ENCODE measurements at places on chromosomes 1 and 21. TPM values are rescaled to one million over a fixed set of nuclear protein-coding genes. Genes with fewer than 3 reads are reported as not detected.
A peak's percentile ranks its signal among the peaks of the same experiment; 100 is the strongest.

DNA sequence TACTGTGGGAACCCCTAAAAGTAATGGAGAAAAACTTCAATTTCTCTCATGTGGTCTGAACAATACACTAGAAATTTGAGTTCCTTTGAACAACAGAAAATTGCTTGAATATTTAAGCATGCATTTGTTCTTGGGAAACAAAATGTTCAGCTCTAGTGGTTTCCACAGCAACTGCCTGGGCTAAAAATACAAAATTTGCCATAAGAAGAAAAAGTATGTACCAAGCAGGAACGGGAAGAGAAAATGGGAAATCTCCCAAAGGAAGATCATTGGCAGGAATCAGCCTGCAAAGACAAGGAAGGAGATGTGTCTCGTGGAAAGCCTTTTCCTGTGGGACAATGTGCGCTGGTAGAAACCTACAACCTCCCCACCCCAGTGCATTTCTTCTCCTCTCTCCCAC lies 119.0 kb upstream of the DPT start:
- H3K36me3 ChIP-seq, result no peaks in the 10 kb centered on the region
- H3K4me3 ChIP-seq, result no peak overlapping the region
- no peak for DNase-seq
- no peaks in the 10 kb centered on the region for H3K27me3 ChIP-seq

DNA sequence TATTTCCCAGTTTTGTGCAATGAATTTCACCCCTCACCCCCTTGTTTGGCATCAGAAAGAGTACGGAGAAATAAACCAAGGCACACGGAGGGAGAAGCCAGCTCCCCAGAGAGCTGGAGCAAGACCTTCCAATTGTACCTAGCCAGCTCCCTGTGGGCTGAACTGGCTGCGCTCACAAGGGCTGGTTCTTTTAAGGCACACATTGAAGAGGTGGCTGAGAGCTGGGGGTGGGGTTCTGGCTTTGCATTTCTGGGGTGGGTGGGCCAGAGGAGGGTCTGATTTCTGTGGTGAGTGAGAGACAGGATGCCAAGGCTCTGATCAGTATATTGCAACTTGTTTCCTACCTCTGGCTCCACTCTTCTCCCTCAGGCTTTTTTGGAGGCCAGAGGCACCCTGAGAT lies 39.5 kb upstream of the NFASC start:
- no peaks in the 10 kb centered on the region for H3K36me3 ChIP-seq
- DNase-seq, result no peak
- H3K4me3 ChIP-seq, result no peak overlapping the region
- H3K4me1 ChIP-seq, result no peaks in the 10 kb centered on the region

Gene C8A
- 0.12 TPM for total RNA-seq

Gene KRTAP13-2
- total RNA-seq, result not detected

DNA sequence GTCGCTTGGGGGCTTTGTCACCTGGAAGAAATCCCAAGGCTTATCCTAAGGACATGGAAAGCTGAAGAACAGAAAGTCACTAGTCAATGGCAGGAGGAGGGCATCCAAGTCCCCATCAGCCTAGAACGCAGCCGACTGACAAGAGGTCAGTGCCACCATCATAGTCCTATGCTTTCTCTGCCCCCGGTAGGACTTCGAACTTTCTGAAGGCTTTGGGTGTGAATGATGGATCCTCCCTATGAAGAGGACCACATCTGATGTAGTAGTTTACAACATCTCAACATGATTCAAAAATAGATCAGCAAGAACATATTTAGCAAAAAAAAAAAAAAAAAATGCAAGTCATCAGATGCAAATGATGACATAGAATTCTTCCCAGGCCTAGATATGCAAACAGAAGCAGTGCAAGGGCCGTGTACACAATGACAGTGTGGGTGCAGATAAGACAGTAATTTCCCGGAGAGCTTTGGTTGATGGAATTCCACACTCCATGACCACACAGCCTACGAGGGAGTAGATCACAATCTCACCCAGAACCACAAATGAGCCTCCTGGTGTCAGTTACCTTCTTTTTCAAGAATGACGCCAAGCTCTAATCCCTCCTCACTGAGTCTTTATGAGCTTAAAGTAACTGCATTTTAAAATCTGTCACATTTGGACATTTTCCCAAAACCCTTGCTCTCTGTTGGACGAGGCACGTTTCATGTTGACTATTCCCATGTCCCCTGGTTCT lies 88.2 kb downstream of the PSMG1 start:
- no peaks in the 10 kb centered on the region for H3K27me3 ChIP-seq
- H3K27ac ChIP-seq, result peak overlapping the region; percentile 80
- DNase-seq, result no peak
- H3K4me3 ChIP-seq, result no peak overlapping the region
- H3K4me1 ChIP-seq, result peaks cover 34% of the 10 kb centered on the region
- H3K36me3 ChIP-seq, result no peaks in the 10 kb centered on the region

DNA sequence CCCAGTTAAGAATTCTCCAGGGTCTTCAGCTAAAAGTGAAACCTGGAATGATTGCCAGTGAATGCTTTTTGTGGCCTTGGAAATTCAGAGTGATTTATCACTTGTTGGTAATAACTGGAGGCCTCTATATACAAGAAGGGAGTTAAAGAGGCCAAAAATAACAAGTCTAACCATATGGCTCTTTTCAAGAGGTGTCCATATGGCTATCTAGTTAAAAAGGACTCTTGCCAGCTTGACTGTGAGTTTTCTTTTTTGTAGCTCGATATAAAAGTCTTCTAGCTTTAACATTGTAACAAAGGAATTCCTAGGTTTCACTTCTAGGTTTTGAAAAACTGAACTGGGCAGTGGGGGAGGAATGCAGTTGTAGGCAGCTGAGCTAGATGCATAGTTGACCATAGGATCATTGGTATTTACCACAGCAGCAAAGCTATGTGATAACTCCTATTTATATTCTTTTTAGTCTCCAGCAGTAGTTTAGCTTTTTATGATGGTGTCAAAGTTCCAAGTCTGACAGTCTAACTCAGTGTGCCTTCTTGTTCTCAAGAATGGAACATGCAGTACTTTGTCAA lies 44.4 kb downstream of the CACHD1 start:
- peak; percentile 47 for DNase-seq
- H3K4me3 ChIP-seq, result no peak overlapping the region

- DNase-seq, result peak; percentile 74
- no peak overlapping the region for H3K4me3 ChIP-seq
- no peaks in the 10 kb centered on the region for H3K36me3 ChIP-seq
- H3K4me1 ChIP-seq, result no peaks in the 10 kb centered on the region
- H3K27ac ChIP-seq, result no peak overlapping the region
These were observed 32.1 kb upstream of the EPHX4 start for GRCh38 chr1:91997607-91998195.

DNA sequence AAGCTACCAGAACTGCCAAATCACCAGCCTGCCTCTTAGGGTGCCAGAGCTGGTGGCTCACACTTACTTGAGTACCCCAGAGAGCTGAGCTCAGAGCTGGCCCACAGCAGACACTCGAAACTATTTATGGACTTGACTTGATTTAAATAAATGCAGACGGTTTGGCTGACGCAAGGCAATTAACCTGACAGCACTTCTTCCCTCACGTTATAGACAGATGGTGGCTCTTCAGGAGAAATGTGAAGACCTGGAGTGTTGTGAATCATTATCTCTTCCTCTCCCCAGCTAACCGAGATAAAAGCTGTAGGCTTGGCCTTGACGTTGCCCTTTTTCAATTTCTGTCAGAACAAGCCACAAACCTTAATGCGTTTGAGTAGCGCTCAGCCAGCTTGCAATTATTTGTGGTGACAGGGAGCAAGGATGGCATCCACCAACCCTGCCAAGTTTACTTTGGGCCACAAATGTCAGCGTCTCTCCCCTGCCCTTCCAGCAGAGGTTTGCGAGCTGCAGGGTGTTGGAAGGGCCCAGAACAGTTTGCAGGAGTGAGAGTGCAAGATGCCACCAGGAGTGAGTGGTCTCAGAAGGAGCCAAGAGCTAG lies 34.0 kb upstream of the BCAR3 start:
- H3K27me3 ChIP-seq, result no peaks in the 10 kb centered on the region
- no peak overlapping the region for H3K27ac ChIP-seq
- no peak for DNase-seq
- H3K4me1 ChIP-seq, result no peaks in the 10 kb centered on the region
- no peaks in the 10 kb centered on the region for H3K36me3 ChIP-seq
- H3K4me3 ChIP-seq, result no peak overlapping the region

- no peak overlapping the region for H3K4me3 ChIP-seq
- H3K4me1 ChIP-seq, result no peaks in the 10 kb centered on the region
- H3K27me3 ChIP-seq, result no peaks in the 10 kb centered on the region
These were observed 60.8 kb downstream of the MRPL37 start for GRCh38 chr1:54260810-54261209.

Gene KCNK1
- 10.2 TPM for total RNA-seq

GRCh38 chr1:36258960-36259344 lies 34.7 kb downstream of the THRAP3 start:
- H3K4me3 ChIP-seq, result no peak overlapping the region
- H3K4me1 ChIP-seq, result no peaks in the 10 kb centered on the region
- H3K27ac ChIP-seq, result no peak overlapping the region
- H3K27me3 ChIP-seq, result no peaks in the 10 kb centered on the region
- DNase-seq, result no peak
- H3K36me3 ChIP-seq, result no peaks in the 10 kb centered on the region

DNA sequence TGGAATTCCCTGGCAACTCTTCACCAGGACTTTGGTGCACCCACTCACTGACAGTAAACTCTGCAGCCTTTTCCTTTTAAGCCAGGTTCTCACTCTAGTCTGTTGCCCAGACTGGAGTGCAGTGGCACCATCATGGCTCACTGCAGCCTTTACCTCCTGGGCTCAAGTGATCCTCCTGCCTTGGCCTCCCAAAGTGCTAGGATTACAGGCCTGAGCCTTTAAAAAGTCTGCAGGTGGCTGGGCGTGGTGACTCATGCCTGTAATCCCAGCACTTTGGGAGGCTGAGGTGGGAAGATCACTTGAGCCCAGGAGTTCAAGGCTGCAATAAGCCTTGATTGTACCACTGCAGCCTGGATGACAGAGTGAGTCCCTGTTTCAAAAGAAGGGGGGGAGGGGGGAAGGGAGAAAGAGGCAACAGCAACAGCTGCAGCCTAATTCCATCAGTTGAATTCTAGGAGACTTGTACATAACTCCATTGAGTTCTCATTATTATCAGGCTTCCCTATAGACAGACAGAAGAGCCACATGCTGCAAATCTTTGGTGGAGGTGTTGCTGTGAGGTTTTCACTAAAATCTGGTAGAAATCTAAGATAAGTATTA lies 8.1 kb upstream of the HNRNPR start:
- H3K4me3 ChIP-seq, result no peak overlapping the region
- H3K36me3 ChIP-seq, result no peaks in the 10 kb centered on the region
- DNase-seq, result no peak
- no peak overlapping the region for H3K27ac ChIP-seq

DNA sequence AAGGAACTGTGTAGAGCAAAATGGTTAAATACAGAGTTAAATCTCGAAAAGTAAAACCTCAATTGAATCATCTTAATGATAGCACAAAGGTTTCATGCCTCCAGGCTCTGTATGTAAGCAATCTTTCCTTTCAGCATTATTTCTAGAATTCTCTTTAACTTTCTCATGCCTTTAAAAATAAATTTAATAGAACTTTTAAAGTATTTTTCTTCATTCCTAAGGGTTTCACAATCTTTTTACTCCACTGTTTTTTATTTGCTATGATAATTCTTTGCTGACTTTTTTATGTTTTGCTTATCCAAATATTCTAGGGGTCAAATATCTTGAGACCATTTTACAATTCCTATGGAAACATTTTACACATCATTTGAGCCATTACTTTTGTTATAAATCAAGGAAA lies 288.0 kb downstream of the BACH1 start:
- H3K27ac ChIP-seq, result no peak overlapping the region
- no peaks in the 10 kb centered on the region for H3K36me3 ChIP-seq
- H3K4me3 ChIP-seq, result no peak overlapping the region
- H3K4me1 ChIP-seq, result no peaks in the 10 kb centered on the region

DNA sequence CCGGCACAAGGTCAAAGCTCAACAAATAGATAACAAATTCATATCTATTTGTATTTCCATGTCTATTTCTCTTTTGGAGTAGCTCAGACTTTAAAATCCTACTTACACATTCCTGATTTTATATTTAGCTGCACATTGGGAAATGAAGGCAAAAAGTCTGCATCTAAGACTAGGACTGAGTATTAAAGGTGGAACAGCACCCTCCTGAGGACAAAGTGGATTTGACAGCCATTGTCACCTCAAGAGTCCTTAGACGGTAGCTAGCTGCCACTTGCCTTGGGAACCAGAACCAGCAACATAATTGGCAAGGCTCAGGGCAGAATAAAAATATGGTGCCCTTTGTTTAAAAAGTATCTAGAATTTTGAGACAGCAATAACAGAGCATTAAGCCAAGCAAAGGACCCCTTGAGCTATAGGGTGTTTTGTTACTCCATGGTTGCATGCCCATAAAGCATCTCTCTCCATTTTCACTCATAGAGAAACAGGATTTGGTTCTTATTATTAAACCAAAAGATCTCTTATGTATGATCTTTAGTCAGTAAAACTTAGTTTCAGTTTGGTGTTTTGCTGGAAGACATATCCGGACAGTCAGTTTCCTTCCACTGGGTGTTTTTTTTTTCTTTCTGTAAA lies 30.0 kb upstream of the SGIP1 start:
- no peaks in the 10 kb centered on the region for H3K27me3 ChIP-seq
- peak; percentile 76 for DNase-seq
- no peak overlapping the region for H3K4me3 ChIP-seq
- no peaks in the 10 kb centered on the region for H3K36me3 ChIP-seq
- H3K27ac ChIP-seq, result no peak overlapping the region

DNA sequence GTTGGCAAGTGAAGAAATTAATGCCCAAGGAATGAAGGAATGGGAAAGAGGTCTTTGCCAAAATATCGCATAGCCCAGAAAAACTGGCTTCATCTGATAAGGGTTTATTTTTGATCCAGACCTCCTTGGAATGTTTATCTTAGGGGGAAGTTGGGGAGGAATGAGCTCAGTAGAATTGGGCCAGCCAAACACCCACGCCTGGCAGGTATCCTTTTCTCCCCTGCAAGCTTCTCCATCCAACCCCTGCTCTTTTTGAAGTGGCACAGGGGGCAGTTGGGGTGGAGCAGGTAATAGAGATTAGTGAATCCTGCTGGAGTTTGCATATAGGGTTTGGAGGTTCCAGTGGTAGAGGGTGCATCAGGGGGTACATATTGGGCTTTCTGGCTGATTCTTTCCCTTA lies 21.1 kb downstream of the INTS3 start:
- no peak overlapping the region for H3K4me3 ChIP-seq
- no peak for DNase-seq
- H3K4me1 ChIP-seq, result peaks cover 34% of the 10 kb centered on the region
- H3K27ac ChIP-seq, result peak overlapping the region; percentile 15
- peaks cover 70% of the 10 kb centered on the region for H3K36me3 ChIP-seq
- H3K27me3 ChIP-seq, result no peaks in the 10 kb centered on the region

- no peaks in the 10 kb centered on the region for H3K4me1 ChIP-seq
- H3K36me3 ChIP-seq, result no peaks in the 10 kb centered on the region
- H3K27ac ChIP-seq, result no peak overlapping the region
- no peak for DNase-seq
- no peaks in the 10 kb centered on the region for H3K27me3 ChIP-seq
- no peak overlapping the region for H3K4me3 ChIP-seq
These were observed 231.7 kb upstream of the AJAP1 start for GRCh38 chr1:4422504-4423289.

Gene CACNA1E
- 1.4 TPM for total RNA-seq

Gene KIAA0040
- total RNA-seq, result 35.1 TPM
